ENCODE measurements at places on chromosomes 3 and 15.

- no peak for DNase-seq
These were observed 102.9 kb upstream of the KLF13 start for GRCh38 chr15:31223478-31224350.

- DNase-seq: no peak
These were observed 36.2 kb downstream of the ZPLD1 start for GRCh38 chr3:102471001-102471400.

DNA sequence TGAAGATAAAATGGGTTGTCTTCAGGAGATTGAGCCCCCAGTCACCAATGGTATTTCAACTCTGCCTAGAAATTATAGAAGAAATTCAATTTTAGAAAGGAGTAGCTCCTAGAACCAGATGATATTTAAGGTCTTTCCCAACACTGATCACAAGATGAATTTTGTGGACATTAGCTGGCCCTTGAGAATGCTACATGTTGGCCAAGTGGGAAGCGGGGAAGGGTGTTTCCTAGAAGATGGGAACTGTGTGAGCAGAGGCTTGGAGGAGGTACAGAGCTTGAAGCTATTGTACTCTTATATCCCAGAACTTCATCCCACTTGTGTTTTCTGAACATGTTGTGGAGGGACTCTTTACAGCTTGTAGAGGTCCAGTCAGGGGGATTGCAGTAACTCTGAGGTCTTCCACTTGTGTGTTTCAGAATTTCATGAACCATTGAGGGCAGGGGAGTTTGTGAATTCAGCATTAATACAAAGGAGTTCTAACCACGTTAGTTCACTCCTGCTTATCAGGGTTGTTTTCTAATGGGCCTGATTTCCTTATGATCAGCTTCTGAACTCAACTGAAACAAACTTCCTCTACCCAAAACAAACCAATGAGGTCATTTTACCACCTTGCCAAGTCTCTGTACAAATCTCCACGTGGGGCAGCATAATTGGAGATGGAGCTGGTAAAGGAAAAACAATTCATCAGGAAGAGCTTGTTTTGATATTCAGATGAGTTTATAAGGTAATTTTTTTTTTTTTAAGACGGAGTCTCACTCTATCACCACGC, 152.6 kb upstream of the TPM1 start:
- DNase-seq: no peak

- DNase-seq: peak; percentile 27
These were observed 77.4 kb downstream of the RBPMS2 start for GRCh38 chr15:64697911-64698369.

GRCh38 chr15:39188314-39188713, 392.6 kb upstream of the THBS1 start:
- no peak for DNase-seq

GRCh38 chr15:69893863-69894262, 203.9 kb downstream of the TLE3 start:
- DNase-seq: peak; percentile 77

- DNase-seq: no peak
These were observed 2.7 kb upstream of the GOLGB1 start for GRCh38 chr3:121752261-121752660.
